ENCODE measurements at places on chromosomes 1 and 21. TPM values are rescaled to one million over a fixed set of nuclear protein-coding genes. Genes with fewer than 3 reads are reported as not detected.

DNA sequence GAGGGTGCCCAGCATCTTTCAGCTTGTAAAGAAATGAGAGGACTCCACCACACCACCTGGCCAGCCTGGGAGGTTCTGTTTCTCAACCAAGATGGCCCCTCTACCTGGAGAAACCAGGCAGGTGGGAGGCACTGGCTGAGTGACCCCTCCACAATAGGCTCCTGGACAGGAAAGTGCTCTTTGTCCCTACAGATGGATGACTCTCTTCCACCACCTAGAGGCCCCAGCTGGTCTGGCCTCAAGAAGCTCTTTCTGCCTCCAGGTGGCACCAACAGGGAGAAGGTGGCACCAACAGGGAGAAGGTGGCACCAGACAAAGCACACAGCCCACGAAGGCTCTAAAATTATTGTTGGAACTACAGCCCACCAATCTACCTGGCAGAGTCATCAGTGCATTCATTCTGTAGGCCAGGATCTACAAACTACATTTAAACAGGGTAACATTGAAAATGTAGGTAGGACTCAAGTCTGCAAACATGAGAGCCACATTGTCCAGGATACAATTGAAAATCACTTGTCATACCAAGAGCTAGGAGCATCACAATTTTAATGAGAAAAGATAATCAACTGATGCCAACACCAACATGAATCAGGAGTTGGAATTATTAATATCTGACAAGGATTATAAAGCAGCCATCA lies 14.4 kb downstream of the TMPRSS3 start:
- DNase-seq = peak; percentile 61

DNA sequence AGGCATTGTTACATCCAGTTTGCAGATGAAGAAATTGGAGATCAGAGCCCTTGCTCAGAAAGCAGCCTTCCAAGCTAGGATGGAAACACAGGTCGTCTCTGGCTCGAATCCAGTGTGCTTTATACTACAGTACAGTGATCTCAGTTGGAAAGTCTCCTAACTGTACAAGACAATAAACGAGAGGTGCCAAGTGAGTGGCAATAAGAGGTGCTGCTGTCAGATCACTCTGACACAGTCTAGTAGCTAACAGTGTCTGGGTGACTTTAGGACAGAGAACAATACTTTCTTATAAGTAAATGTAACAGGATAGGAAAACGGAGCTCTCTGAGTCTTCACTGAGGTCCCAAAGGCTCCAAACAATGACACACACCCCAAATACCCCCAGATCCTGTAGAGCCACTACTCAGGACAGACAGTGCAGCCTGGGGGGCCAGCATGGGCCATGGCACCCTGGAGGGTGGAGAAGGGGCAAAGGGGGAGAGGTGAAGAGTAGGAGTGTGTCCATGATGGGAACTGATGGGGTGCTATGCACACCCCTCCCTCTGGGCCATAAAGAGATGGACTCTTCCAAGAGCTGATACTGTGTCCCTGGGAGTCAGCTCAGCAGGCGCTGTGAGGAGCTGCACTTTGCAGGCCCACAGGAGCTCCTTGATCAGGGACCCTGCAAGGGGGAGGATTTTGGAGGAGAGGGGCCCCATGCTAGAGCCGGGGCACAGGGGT lies 3.3 kb downstream of the SH3BGR start:
- DNase-seq = no peak

- no peak for DNase-seq
Observed at GRCh38 chr1:7432102-7432899, 338.8 kb upstream of the VAMP3 start.

CFAP57 gene
- polyA plus RNA-seq = 0.62 TPM

- DNase-seq = no peak
Observed at GRCh38 chr1:30842697-30843354, 65.7 kb downstream of the SDC3 start.

DNA sequence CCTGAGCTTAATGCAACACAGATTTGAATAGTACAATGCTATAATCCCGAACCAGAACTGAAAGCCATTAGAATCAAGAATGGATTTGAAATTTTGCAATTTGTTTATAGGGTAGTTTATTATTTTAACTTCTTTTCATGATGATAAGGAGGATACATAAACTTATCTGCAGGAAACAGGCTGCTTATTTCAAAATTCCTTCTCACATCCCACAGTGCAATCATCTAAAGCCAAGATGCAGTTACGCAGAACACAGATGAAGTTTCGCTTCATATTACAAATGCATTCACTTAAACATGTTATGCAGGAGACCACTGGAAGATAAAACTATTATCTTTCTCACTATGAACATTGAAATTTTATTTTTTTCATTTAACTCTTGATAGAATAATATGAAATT lies 1019.6 kb downstream of the PLA2G4A start:
- no peak for DNase-seq

B3GALT2 gene
- polyA plus RNA-seq = not detected

DNA sequence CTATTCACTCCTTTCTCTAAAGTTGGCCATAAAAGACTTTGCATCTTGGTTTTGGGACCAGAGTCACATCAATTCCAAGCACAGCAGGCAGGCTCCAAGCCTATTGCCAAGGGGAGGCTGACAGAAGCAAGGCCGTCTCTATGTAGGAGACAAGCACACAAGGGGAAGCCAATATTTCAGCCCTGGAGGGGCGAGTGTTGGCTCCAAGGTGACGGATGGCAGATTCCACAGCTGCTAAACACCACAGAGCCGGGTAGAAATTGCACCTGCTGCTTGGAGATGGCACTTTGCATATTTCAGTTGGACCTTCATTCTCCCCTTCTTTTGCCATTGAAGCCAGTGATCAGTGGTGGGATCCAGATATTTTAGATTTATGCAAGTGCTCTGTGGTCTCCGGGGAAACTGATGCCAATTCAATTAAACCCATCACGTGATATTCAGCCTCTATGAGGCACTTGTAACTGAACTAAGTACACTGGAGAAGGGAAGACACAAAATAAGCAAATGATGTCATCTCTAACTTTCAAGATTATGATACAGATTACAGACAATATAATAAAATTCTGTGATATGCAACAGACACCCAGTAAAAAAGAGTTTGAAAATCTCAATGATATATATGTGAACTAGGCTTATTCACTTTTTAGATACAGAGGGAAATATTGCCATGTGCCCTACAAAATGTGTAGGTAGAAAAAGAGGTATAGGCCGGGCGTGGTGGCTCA lies 102.8 kb upstream of the GREM2 start:
- no peak for DNase-seq

Measured in A549 (cell line).